ENCODE measurements at places on chromosomes 16 and 17.

DNA sequence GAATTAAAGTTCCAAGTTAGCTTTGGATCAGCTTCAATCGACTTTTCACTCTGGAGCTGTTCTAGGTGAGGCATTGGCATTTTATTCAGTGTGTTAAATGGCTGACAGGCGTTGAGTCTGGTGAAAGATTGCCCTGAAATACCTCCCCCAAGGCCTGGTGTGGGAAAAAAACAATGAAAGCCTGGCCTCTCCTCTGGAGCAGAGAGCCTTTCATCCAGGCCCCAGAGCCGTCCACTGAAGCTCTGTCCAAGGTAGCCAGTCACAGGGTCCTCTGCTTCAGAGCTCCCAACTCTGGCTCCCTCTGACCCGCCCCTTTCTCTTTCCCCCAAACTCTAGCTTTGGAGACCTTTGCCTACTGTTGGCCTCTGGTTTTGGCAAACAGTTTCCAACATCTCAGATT, 123.6 kb upstream of the CRHR1 start:
- no peak for DNase-seq

- DNase-seq: no peak
Observed at GRCh38 chr17:78132084-78132676, 1.6 kb downstream of the TMC8 start.

DNA sequence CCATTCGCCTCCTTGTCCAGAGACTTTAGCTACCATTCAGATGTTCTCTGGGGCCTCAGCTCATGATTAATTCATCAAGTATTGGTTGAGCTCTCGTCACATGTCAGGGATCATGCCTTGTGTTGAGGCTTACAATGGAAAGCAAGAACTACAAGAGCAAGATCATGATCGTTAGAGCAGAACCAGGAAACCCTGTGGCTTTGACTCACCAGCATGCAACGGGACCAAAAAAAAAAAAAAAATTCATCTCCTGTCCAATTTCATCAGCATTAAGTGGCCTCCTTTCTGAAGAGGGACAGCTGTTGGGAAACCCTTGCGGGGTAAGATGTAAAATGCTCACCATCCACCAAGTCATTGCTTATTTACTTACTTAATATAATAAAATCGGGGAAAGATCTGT, 12.1 kb upstream of the USP10 start:
- no peak for DNase-seq

DNA sequence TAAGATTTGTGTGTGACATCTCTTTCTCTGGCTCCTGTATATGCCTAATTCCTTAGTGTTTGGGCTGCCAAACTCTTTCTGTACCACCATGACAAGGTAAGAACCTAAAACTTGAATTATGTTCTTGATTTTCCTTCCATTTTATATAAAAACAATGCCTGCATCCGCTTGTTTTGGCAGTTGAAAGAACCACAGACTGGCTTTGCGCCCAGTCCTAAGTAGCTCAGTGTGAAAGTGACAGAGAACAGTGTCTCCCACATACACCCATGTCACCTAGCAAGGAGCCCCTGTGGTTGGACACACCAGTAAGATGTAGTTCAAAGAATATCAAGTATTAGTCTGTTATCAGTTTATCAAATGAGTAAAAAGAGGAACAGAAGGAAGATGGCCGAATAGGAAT, 40.7 kb upstream of the SLC6A2 start:
- no peak for DNase-seq

GRCh38 chr17:72884066-72884465, 208.4 kb downstream of the SLC39A11 start:
- DNase-seq: no peak

GRCh38 chr16:56977823-56978430, 11.4 kb upstream of the NLRC5 start:
- no peak for DNase-seq

DNA sequence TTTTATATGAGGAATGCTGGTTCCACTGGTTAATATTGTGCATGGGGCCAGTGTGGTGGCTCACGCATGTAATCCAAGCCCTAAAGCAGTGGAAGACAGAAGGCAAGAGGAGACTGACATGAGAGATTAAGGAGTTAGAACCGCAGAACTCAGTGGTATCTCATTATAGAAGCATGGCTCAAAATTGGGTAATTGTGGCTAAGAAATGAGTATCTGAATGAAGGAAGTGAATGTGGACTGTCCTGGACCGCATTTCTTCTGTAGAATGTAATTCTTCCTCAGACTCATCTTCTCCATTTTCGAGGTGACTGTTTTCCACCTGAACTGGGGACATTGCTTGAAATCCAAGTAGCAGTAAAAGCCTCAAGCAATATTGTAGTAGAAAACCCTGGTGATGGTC, 42.6 kb upstream of the CDR2 start:
- no peak for DNase-seq

- no peak for DNase-seq
Observed at GRCh38 chr17:40993084-40993483, 880 bp downstream of the KRTAP3-3 start.

GRCh38 chr17:55926276-55926990, 175.6 kb downstream of the PCTP start:
- no peak for DNase-seq
